HT1080 (cell line): ENCODE measurements at places on chromosomes 4 and X.

- no peak for DNase-seq
Observed at GRCh38 chr4:6362896-6363295, 93.2 kb downstream of the WFS1 start.

GRCh38 chrX:64843224-64843623 lies 133.0 kb downstream of the ZC4H2 start:
- no peak for DNase-seq

- peak; percentile 8 for DNase-seq
Observed at GRCh38 chr4:144716778-144717177, 70.8 kb downstream of the HHIP start.

DNA sequence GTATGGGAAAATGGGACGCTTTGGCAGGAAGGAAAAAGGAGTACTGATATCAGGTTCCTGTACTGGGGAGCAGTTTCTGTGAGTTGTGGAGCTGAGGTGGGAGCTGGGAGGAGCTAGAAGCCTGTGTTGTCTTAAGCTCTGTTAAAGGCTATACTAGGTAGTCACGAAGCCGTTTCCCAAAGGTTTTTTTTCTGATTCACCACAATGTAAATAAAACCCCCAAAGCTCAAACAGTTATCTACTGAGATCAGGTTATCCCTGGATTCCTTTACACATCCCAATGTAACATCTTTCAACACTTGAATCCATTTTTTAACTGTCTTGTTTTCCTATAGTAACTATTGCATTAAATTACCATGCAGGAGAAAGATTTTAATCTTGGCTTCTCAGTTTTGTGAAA lies 297.4 kb upstream of the SFRP2 start:
- DNase-seq, result peak; percentile 78

GRCh38 chr4:37890801-37891259 lies at the start of gene TBC1D1:
TSS of gene TBC1D1 (plus strand) at chr4:37891084. CDS start at chr4:37902096, 11,012 bp downstream.
- peak; percentile 59 for DNase-seq

GRCh38 chr4:144967161-144967560 lies 130.8 kb downstream of the ANAPC10 start:
- DNase-seq, result no peak

GRCh38 chr4:70994069-70994366 lies 569 bp downstream of the DCK start:
- no peak for DNase-seq

GRCh38 chr4:39353478-39354253 lies 12.5 kb downstream of the RFC1 start:
- peak; percentile 59 for DNase-seq

DNA sequence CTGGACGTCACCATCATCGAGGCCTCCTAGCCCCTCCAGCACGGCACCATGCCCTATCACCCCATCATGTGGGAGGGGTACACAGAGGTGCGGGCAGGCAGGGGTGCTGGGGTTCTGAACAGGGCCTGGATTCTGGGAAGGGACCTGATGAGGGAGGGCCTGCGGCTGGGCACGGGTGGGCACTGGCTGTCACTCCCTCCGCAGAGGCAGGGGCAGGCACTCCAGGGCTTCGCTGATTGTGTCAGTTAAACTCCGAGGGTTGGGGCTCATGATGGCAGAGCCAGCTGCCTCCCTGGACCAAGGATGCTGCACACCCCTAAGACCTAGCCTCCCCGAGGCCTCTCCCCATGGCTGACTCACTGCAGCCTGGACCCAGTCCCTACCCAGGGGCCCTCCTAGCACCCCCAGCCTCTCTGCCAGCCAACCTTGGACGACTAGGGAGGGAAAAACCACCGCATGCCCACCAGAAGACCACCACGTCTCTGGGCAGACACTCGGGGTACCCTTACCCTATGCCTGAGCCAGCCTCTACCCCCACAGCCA lies 45.9 kb downstream of the ZFYVE28 start:
- DNase-seq, result no peak

GRCh38 chr4:38456096-38456495 lies 207.9 kb upstream of the KLF3 start:
- DNase-seq, result no peak
